ENCODE measurements at places on chromosomes 2 and 18.

- DNase-seq, result no peak
Observed at GRCh38 chr2:206232287-206233035, 42.0 kb upstream of the ZDBF2 start.

- no peak for DNase-seq
Observed at GRCh38 chr2:233855345-233855744, 1.0 kb upstream of the HJURP start.

DNA sequence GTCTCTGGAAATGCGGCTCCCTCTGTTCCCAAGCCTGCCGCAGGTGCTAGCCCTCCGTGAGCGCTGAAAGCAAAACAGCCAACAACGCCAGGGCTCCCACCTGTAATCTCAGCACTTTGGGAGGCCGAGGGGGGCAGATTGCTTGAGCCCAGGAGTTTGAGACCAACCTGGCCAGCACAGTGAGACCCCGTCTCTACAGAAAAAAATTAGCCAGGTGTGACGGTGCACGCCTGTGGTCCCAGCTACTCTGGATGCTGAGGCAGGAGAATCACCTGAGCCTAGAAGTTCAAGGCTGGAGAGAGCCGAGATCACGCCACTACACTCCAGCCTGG, 41.3 kb upstream of the PTMA start:
- no peak for DNase-seq

DNA sequence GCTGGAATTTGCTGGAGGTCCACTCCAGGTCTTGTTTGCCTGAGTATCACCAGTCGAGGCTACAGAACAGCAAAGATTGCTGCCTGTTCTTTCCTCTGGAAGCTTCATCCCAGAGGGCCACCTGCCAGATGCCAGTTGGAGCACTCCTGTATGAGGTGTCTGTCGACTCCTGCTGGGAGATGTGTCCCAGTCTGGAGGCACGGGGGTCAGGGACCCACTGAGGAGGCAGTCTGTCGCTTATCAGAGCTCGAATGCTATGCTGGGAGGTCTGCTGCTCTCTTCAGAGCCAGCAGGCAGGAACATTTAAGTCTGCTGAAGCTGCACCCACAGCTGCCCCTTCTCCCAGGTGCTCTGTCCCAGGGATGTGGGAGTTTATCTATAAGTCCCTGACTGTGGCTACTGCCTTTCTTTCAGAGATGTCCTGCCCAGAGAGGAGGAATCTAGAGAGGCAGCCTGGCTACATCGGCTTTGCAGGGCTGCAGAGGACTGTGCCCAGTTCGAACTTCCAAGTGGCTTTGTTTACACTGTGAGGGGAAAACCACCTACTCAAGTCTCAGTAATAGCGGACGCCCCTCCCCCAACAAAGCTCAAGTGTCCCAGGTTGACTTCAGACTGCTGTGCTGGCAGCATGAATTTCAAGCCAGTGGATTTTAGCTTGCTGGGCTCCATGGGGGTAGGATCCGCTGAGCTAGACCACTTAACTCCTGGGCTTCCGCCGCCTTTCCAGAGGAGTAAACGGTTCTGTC, 301.1 kb downstream of the ERBB4 start:
- no peak for DNase-seq

- DNase-seq, result no peak
Observed at GRCh38 chr18:32440518-32440917, 30.2 kb downstream of the GAREM1 start.

- no peak for DNase-seq
Observed at GRCh38 chr2:61165946-61166345, 4.0 kb downstream of the C2orf74 start.

- DNase-seq, result no peak
Observed at GRCh38 chr2:171136024-171136423, 24.7 kb downstream of the TLK1 start.

GRCh38 chr2:217950401-217950871, 52.4 kb downstream of the TNS1 start:
- no peak for DNase-seq

GRCh38 chr2:207706936-207707860, 4.2 kb upstream of the CCNYL1 start:
- no peak for DNase-seq

DNA sequence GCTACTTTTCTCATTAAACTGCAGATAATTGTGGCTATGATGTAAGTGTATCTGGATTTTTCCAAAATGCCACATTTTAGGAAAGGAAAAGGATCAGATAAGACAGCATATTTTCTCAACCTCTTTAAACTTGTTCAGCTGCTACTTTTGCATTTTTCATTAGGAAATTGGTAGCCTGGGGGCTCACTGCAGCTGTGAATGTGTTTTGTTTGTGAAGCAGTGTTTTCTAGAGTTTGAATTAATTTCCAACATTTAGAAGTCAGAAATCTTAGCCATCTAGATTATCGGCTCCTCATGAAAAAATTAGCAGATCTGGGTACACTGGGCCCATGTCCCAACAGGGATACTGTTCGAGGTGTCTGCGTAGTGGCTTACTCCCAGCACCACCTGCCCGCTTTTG, 56.3 kb upstream of the ZDBF2 start:
- DNase-seq, result no peak

GRCh38 chr2:236610991-236611821, 41.6 kb downstream of the ACKR3 start:
- no peak for DNase-seq

- DNase-seq, result no peak
Observed at GRCh38 chr2:162014751-162015150, 59.3 kb downstream of the DPP4 start.

Data from astrocyte of the spinal cord (primary cell).